ENCODE measurements at places on chromosomes 3 and 15.

- DNase-seq: peak; percentile 12
- H3K4me1 ChIP-seq: 0 out of 2 replicates have a peak, but pooled peaks cover 3% of the 10 kb centered on the region
- H3K27me3 ChIP-seq: no peaks in the 10 kb centered on the region
- no peak overlapping the region for H3K4me3 ChIP-seq
- H3K27ac ChIP-seq: no peak overlapping the region
These were observed 8.2 kb downstream of the RCN2 start for GRCh38 chr15:76939715-76940114.

DNA sequence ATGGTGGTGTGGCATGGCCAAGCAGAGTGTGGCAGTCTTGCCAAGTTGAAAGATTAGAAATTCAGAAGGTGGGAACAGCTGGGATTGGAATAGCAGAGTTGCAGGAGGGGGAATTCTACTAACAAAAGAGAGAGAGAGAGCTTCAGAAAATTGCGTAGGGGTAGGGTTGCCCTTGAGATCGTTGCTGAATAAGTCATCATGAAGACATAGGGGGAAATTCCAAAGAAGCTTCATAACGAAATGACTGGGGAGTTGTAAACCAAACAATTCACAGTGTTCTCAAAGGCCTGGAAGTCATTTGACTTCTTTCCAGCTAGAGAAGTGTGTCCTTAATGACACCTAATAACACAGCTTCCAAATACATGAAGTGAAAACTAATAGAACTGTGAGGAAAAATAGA is 26.3 kb upstream of the TIPARP start:
- H3K36me3 ChIP-seq: no peaks in the 10 kb centered on the region
- no peak overlapping the region for H3K4me3 ChIP-seq
- peaks cover 7% of the 10 kb centered on the region for H3K4me1 ChIP-seq
- DNase-seq: peak; percentile 75
- H3K27ac ChIP-seq: no peak overlapping the region

DNA sequence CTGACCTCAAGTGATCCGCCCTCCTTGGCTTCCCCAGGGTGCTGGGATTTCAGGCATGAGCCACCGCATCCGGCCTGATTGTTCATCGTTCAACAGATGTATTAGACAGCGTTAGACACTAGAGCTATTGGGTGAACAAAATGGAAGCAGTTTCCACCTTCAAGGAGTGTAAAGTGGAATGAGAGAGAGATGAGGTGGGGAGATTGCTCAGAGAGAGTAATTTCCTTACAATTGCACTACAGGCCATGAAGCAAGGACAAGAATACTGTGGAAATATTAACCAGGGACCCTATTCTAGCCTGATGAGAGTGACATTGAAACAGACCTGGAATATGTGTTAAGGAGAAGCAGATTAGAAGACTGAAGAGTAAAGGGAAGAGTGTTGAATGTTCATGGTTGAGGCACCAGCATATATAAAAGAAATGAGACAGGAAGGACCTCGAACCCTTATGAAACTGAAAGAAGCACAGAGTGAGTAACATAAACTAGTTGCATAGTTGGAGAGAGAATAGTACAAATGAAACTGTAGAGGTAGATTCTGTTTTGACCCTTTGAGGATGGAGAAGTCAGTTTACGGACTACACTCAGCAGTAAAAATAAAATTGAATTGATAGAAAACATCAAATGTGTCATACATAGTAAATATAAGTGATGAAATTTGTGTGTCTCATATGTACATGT is 7.2 kb downstream of the RTF1 start:
- H3K4me3 ChIP-seq: no peak overlapping the region
- no peaks in the 10 kb centered on the region for H3K27me3 ChIP-seq
- no peaks in the 10 kb centered on the region for H3K36me3 ChIP-seq
- no peak for DNase-seq

- H3K4me3 ChIP-seq: no peak overlapping the region
- no peak overlapping the region for H3K27ac ChIP-seq
- no peak for DNase-seq
- H3K4me1 ChIP-seq: peaks cover 10% of the 10 kb centered on the region
- H3K36me3 ChIP-seq: peaks cover 4% of the 10 kb centered on the region
- no peaks in the 10 kb centered on the region for H3K27me3 ChIP-seq
These were observed 21.0 kb downstream of the SNAPC5 start for GRCh38 chr15:66476535-66476934.

- no peak for DNase-seq
- no peaks in the 10 kb centered on the region for H3K36me3 ChIP-seq
- no peaks in the 10 kb centered on the region for H3K27me3 ChIP-seq
- H3K4me1 ChIP-seq: peaks cover 9% of the 10 kb centered on the region
These were observed 43.6 kb downstream of the WHAMM start for GRCh38 chr15:82852941-82853561.

Data from IMR-90 (cell line).